ENCODE measurements at places on chromosomes 16 and 17.

GRCh38 chr17:31598921-31599571, 207.6 kb downstream of the RAB11FIP4 start:
- no peak for DNase-seq

DNA sequence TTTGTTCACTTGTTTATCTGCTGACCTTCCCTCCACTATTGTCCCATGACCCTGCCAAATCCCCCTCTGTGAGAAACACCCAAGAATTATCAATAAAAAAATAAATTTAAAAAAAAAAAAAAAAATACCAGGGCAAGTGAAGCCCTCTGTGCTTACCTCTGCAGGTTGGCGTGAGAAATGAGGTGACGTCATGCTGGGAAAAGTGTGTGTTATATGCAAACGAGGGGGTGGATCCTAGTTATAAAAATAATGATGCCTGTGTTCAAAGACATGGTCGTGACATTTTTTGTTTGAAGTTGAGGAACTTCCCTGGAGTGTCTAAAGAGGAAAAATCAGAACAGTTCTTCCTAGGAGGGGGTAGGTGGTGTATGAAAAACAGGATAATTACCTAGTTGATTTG, 20.2 kb downstream of the TMC7 start:
- DNase-seq = no peak

GRCh38 chr17:55735731-55736405, 13.2 kb upstream of the TMEM100 start:
- DNase-seq = peak; percentile 58

DNA sequence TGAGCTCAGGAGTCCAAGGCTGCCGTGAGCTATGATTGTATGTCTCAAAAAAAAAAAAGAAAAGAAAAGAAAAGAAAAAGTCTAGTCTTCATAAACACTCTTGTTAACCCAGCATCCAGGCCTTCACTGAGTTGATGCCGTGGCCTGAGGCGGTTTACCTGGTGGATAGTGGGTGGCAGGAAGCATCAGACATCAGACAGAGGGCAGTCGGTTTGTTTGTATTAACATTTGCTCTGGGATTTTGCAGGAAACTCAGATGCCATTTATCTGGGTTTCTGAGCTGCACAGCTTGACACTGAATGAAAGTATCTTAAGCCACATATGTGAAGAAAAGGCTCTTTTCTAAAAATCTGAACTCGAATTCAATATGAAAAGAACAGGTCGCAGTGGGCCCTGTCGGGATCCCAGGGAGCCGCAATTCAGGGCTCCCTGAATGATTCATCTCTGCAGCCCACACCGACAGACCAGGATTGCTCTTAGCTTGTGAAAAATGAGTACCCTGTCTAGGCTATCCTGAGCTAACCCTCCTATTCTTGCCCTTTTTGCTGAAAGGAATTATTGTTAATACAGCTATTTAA, 1.1 kb upstream of the DBNDD1 start:
- peak; percentile 28 for DNase-seq

- no peak for DNase-seq
Measured at GRCh38 chr16:30977502-30977901, 7.5 kb upstream of the HSD3B7 start.

GRCh38 chr17:57370037-57370581, 113.8 kb downstream of the MSI2 start:
- peak; percentile 60 for DNase-seq

- no peak for DNase-seq
Measured at GRCh38 chr17:77884019-77884418, 74.5 kb upstream of the TNRC6C start.

DNA sequence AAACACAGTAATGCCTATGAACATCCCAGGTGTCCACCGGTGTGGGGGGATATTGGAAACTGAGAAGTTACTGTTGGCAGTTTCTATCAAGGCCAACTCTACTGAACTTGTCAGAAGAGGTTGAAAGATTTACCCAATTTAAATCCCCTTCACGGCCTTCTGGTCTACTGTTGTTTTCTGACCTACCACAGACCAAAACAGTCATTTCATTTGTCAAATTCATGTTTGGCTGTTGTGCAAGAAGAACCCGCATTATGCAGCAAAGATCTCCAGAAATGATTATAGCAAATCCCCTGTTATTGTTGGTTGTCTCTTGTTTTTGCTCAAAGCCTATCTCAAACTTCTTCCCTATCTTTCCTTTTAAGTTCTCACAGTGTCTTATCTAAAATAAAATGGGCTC, 73.1 kb upstream of the MAF start:
- no peak for DNase-seq

- DNase-seq = no peak
Measured at GRCh38 chr16:85010446-85010930, 847 bp downstream of the ZDHHC7 start.

GRCh38 chr16:61471737-61472136, 564.5 kb downstream of the CDH8 start:
- DNase-seq = no peak

DNA sequence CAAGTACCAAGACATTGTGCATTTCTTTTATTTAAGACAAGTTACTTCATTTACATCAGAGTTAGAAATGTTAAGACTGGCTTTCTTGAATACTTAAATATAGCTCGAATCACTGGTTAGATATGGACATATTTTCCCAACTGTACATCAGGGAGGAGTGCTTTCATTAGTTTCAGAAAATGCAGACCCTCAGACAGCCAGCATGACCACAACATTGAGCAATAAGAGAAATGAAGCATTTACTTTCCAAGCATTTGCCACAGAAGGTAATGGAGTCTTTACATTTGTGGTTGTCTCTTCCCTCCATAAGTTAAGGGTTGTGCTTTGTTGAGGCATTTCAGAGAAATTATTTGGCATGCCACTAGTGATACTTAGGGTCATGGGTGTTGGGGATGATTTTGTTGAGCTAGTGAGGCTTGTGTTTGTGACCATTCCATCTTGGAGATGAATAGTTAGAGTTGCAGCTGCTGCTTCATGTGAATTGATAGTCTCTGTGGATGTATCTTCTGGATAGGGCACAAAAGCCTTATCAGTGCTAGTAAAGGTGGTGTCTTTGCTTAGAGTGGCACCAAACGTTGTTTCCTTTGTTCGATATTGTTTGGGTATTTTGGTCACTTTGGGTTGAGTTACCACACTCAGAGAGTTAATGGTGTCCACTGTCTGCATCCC, 2.1 kb downstream of the OMG start:
- peak; percentile 86 for DNase-seq

DNA sequence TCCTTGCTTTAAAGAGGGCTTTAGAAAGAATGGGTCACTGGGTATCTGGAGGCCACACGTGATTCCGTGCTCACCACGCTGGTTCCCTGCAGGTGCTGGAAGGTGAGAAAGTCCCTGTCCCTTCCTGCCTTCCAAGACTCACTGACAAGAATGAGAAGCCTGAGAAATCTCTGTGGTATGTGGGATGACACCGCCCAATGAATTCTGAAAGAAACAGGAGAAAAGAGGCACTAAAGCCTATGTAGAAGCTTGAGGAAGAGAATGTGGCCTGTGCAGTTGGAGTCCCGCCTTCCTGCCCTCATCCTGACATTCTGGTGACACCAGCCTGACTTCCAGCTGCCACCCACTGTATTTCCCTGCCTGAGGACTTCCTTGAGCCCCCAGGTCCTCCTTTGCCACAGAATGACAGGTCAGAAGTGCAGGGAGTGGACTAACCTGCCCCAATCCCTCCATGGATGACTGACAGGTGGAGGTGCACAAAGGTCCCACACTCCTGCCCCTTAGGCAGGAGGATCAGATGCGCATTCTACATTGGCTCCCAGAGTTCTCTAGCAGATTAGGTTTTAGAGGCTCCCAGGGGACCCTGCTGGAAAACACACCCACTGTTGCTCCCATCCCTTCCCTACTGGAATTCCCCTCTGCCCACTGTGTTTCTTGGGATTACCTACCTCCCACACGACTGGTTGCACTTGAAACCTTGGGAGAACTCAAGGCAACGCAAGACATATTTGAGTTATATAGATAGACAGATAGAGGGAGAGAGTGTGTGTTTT, 38.6 kb upstream of the TENT4B start:
- DNase-seq = no peak

DNA sequence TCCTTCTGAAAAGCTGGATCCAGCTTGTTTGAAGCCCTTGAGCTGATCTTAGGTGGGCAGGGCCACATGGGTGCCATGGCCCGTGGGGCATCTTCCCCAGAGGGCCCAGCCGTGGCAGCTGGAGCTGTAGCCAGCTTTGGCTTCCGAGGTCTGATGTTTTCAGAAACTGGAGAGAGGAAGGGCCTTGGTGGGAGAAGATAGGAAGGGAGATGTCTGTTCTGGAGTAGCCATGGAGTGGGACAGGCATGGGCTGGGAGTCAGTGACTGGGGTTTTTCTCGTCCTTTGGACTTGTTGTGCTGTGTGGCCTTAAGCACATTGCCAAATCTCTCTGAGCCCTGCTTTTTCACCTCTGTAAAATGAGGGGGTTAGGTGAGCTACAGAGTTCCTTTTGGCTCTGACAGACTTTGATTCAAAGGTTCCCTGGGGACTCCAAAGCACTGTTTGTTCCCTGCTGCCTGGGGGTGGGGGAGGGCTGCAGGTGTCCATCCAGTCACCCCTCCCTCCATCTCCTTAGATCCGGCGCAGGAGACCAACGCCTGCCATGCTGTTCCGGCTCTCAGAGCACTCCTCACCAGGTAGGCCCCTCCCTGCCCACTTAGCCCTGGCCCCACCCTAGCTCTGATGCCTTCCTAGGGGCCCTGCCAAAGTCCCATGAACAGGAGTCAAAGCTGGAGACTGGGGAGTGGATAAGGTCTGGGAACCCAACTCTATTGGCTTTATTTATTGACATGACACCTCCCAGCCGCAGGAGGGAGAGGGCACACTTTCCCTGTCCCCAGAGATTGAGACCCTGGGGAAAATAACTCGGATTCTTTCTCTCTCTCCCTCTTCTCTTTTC, 2.1 kb downstream of the PPP1R1B start:
- DNase-seq = no peak

GRCh38 chr16:74261068-74261467, 35.5 kb upstream of the PSMD7 start:
- DNase-seq = peak; percentile 6

DNA sequence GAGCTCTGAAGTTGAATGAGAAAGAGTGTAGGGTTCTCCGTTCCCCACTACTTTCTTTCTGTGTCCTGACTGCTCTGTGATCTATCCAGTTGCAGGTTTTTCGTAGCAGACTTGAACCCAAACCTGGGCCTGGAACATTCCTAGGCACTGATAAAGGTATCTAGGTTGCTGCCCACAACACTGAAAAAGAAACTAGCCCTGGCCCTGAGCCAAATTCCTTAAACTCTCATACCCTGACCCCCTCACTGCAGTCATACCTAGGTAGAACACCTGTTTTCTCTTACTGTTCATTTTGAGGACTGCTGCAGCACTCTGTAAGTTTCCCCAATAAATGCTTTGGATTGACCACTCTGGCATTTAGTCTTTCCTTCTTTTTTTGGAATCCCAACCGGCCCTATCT, 5.4 kb downstream of the HYDIN start:
- no peak for DNase-seq

DNA sequence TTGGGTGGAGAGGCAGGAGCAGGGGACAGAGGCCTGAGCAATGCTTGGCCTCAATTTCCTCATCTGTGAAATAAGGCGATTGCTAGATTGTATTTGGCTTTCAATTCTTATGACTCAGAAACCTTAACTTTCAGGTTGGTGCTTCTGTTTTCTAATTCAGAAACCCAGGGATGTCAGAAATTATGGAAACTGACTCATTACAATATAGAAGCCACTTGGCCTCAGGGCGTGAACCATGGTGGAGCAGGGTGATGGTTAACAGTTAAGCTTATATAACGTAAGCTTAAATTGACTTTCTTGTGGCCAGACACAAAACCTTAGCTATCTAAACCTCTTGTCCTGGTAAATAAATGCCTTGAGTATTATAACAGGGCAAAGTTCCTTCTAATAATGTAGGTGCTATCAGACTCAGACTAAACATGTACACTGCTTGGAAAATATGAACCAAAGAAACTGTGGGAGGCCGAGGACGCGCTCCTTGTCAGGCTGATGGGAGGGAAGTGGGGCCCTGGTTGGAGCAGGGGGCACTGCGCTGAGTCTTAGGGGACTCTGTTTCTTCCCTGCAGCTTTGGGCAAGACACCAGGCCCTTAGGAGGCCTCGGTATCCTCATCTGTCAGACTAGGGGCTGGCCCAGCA, 17.1 kb upstream of the SREBF1 start:
- no peak for DNase-seq

DNA sequence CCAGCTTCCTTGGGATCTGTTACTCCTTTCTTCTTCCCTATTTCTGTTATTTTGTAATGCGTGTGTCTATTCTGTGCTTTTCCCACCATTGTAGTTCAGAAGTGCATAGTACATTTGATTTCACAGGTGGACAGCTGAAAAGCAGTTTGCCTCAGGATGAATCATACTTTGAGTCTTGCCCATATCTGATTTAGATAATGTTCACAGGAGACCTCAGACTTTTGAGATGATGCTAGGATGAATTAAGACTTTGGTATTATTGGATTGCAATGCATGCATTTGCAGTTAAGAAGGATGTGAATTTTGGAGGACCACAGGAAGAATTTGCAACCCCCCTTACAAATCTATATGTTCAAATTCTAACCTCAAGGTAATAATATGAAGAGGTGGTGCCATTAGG, 769.6 kb downstream of the CDH11 start:
- DNase-seq = peak; percentile 61

- peak; percentile 8 for DNase-seq
Measured at GRCh38 chr16:58451945-58452401, 48.0 kb upstream of the NDRG4 start.

- DNase-seq = no peak
Measured at GRCh38 chr17:27994586-27994985, 47.9 kb upstream of the NLK start.

DNA sequence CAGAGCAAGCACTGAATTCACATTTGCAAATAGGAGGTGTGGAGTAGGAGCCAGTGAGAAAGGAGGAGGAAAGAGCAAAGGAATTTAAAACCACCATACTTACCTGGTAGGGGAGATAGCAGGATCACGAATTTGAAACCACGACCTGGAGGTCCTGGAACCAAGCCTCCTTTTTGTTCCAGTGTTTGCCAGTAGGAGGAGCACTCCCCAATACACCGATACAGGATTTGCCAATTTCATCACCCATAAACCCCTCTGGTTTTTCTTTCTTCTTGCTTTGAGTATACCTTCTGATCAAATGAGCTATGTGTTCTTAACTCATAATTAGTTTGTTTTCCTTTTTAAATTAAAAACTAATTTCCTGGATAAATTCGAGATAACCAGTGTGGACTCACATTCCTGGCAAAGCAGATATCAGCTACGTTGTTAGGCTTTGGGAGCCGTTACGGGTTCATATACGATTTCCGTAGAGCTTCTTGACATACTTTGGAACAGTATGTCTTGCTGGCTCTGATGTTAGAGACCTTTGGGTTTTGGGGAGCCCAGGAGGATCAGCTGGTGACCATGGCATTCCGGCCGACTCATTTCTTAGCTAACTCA, 22.7 kb downstream of the BCO1 start:
- DNase-seq = no peak
